Nephron progenitor cell (in vitro differentiated cells): ENCODE measurements at places on chromosomes 4 and X.

DNA sequence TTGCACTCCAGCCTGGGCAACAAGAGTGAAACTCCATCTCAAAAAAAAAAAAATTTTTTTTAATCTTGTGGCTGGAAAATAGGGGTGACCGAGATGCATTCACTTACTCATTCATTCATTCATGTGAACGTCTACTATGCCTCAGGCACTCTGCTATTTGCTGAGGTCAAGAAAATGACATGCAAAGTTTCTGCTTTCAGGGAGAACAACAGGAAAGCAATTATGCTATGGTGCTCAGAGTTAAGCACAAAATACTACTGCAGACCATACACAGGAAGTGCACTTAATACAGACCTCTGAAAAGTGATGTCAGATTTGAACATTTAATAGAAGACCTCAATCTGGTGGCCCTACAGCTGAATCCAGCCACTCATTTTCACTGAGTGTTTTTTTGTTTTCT is 59.6 kb upstream of the DUSP21 start:
- no peak for DNase-seq

GRCh38 chrX:11881485-11882170 is 123.6 kb downstream of the MSL3 start:
- DNase-seq: no peak

DNA sequence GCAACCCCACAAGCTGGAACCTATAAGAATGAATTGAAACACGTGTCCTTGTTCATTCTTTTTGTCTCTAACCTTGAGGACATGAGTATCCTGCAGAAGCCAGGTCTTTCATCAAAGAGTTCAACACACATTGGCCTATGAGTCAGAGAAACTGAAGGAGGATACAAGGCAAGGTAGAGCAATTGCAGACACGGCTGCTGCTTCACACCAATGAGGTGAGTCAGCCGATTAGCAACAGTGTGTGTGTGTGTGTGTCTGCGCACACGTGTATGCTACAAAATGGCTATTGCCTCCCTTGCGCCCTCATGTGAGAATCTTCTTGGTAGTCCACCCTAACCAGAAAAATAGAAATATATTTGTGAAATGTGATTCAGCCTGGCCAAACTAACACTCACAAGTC is 1477.7 kb upstream of the IGFBP7 start:
- no peak for DNase-seq

- no peak for DNase-seq
Measured at GRCh38 chr4:10296730-10297129, 160.5 kb downstream of the ZNF518B start.

- no peak for DNase-seq
Measured at GRCh38 chr4:142091691-142092182, 455.4 kb downstream of the IL15 start.

GRCh38 chr4:6104541-6105130 is 86.4 kb upstream of the C4orf50 start:
- no peak for DNase-seq

DNA sequence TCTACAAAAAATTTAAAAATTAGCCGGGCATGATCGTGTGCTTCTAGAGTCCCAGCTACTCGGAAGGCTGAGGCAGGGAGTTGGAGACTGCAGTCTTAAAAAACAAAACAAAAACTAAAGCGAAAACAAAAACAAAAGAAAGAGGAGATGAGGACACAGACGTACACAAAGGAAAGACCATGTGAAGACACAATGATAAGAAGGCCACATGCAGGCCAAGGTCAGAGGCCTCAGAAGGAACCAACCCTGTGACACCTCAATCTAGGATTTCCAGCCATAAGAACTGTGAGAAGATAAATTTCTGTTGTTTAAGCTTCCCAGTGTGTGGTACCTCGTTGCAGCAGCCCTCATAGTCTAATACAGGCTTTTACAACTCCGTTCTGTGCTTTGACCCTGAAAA is 177.0 kb upstream of the ATP6AP2 start:
- no peak for DNase-seq

GRCh38 chrX:133215017-133215416 is 3.1 kb downstream of the TFDP3 start:
- DNase-seq: no peak

GRCh38 chrX:45003085-45003484 is 130.1 kb downstream of the KDM6A start:
- no peak for DNase-seq

DNA sequence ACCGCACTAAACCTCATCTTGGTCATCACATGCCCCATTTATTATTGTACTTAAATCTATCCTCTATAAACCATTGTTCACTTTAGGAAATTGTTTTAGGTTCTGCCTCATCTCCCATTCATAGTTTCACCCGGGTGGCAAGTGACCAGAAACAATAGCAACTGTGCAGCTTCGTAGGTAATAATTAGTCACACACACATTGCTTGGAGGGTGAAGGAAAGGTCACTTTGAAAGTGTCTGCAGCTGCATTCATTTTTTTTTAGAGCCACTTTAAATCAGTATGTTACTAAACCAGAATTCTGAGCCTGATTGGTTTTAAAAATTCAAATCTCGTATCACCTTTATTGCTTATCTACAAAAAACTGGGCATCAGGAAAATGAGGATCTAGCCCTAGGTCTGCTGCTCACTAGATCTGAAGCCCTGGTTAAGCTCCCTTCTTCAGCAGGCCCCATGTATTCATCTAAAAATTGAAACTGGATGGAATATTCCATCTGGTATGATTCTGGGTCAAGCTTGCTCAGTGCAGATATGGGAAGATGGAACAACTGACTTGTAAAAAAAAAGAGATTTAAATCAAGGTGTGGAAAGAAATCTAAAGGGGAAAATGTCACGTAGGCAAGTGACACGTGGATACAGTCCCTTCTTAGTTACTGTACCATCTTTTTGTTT is 62.4 kb downstream of the LIMCH1 start:
- DNase-seq: no peak

- no peak for DNase-seq
Measured at GRCh38 chr4:172543249-172543648, 625.4 kb upstream of the GALNT7 start.

GRCh38 chr4:41256131-41256739 is 493 bp upstream of the UCHL1 start:
- DNase-seq: peak; percentile 22

GRCh38 chr4:54542119-54542438 is 115.7 kb upstream of the KIT start:
- DNase-seq: no peak

DNA sequence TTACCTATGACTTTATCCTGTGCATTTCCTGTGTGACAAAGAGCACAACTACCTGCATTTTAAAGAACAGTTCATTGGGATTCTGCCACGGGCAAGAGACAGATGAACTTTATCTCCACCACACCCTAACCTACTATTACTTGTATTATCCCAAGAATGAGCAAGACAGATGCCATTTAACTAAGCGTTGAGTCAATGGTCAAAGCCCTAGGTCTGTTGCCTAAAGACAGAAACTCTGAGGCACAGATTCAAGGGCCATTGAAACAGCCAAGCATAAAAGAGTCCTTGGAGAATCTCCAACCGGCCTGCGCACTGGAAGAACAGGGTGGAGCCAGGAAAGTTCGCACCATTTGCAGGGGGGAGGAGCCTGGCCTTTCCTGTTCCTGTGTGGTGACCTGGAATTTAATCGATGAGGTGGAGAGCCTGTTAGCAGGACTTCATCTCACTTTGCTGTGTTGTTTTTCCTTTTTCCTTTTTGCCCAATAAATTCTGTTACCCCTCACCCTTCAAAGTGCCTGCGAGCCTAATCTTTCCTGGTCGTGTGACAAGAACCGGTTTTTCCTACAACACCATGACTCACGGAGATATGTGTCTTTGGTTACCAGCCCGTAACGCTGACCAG is 146.4 kb upstream of the DIAPH2 start:
- no peak for DNase-seq

DNA sequence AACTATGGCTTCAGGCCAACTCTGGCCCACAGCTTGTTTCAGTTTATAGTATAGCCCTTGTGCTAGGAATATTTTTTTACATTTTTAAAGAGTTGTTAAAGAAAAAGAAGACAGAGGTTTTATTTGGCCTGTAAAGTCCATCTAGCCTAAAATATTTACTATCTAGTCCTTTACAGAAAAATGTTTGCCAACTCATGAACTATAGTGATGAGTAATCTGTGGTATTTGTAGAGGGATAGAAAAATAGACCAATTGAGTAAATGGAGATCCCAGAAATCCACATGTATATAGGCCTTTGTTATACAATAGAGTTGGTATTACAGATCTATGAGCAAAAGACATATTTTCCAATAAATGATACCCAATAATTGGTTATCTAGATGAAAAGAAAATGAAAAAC is 288.7 kb downstream of the PRDM5 start:
- no peak for DNase-seq

GRCh38 chr4:169201222-169202144 is 69.3 kb downstream of the SH3RF1 start:
- DNase-seq: no peak

DNA sequence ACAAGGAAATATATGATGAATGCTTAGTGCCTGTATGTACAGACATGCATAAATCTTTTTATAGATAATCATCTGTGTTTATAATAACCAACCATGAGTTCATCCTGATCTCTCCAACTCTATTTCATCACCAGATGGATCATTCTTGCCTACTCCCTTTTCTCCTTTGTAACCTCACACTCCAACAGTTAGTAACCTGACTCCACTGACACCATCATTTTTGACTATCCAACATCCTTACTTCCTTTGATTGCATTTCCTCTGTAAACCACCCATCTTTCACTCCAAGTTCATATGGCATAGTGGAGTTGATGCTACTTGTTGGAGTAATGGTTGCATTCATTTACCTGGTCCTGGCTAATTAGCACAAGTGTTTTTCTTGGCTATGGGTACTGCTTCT is 170.6 kb downstream of the ZNF330 start:
- DNase-seq: no peak

GRCh38 chrX:40035726-40036125 is 62.0 kb downstream of the BCOR start:
- DNase-seq: no peak

DNA sequence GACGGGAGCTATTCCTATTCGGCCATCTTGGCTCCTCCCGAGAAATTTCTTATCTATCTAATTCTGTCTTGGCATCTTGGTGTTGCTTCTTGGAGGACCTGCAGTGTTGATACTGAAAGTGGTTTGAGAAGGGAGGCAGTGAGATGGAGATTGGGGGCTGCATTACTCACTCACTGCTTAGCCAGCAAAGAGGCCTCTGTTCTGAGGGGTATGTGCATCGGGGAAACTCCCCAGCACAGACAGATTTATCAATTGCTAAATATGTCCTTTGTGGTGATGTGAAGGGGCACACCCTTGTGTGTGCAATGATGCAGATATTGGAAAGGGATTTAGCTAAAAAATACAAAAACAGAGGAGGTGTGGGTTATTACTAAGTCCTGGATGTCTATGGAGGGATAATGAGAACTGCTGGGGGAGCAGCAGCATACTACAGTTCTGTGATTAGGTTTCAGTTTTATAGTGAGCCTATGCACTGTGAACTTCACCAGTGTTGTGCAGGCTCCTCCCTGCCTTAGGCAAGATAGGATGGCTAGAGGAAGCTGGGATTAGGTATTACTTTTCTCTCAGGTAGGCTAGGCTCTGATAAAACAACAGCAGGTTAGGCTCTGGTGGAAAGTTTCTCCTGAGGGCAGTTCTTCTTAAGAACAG is 279.0 kb downstream of the HS3ST1 start:
- no peak for DNase-seq

GRCh38 chr4:155907556-155907955 is 4.1 kb downstream of the TDO2 start:
- no peak for DNase-seq

- DNase-seq: no peak
Measured at GRCh38 chr4:168269896-168270295, 48.7 kb downstream of the DDX60 start.

GRCh38 chrX:74117962-74118902 is 185.7 kb upstream of the ZCCHC13 start:
- DNase-seq: no peak

GRCh38 chr4:60605646-60606354 is 594.3 kb upstream of the ADGRL3 start:
- DNase-seq: no peak

GRCh38 chrX:51837921-51838320 is 55.5 kb upstream of the MAGED1 start:
- DNase-seq: no peak

- DNase-seq: no peak
Measured at GRCh38 chr4:154158361-154159155, 333.0 kb downstream of the DCHS2 start.

DNA sequence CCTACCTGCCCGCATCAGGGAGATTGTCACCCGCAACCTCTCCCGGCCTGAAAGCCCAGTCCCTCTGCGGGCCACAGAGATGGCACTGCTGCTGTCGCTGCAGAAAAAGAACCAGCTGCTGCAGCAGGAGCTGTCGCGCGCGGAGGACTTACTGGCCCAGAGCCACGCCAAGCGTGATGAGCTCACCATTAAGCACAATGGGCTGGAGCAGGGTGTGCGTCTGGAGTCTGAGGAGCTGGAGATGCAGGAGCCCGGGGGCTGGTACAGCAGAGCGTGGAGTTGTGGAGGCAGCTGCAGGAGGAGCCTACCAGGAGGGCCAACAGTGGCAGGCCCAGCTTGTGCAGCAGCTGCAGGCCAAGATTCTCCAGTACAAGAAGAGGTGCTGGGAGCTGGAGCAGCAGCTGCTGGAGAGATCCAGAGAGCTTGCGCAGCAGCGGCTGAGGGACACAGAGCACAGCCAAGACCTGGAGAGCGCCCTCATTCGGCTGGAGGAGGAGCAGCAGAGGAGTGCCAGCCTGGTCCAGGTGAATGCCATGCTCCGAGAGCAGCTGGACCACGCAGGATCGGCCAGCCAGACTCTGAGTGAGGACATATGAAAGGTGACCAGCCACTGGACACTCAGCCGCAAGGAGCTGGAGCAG is 11.3 kb downstream of the SMIM10L2A start:
- DNase-seq: no peak

GRCh38 chr4:38152721-38153386 is 192.7 kb downstream of the PTTG2 start:
- DNase-seq: no peak

DNA sequence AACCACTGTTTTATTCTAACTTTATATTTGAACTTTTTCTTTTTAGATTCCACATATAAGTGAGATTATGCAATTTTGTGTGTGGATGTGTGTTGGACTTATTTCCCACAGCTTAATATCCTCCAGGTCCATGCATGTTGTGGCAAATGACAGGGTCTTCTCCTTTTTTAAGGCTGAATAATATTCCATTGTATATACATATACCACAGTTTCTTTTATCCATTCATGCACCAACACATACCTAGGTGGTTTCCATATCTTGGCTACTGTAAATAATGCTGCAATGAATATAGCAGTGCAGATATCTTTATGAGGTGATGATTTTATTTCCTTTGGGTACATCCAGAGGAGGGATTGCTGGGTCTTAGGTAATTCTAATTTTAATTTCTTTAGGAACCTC is 69.0 kb downstream of the SNCA start:
- DNase-seq: no peak
